ENCODE measurements at places on chromosomes 3 and 15. TPM values are rescaled to one million over a fixed set of nuclear protein-coding genes. Genes with fewer than 3 reads are reported as not detected.

The ARL6 gene
- 1.7 TPM for polyA plus RNA-seq

The TNFSF10 gene
- polyA plus RNA-seq = 26.5 TPM

The C3orf22 gene
- not detected for polyA plus RNA-seq

The BUB1B gene
- polyA plus RNA-seq = 0.15 TPM

The DNASE1L3 gene
- 4.9 TPM for polyA plus RNA-seq

All from adipose tissue (tissue), 3 donors.